IMR-90 (cell line): ENCODE measurements at places on chromosomes 1 and 21. TPM values are rescaled to one million over a fixed set of nuclear protein-coding genes. Genes with fewer than 3 reads are reported as not detected.

FAM72B gene
- total RNA-seq: 1.6 and 2.8 TPM in 2 replicates

TRIM46 gene
- total RNA-seq: 2.3 and 2.5 TPM in 2 replicates

HES3 gene
- total RNA-seq: not detected in 2 replicates

DNA sequence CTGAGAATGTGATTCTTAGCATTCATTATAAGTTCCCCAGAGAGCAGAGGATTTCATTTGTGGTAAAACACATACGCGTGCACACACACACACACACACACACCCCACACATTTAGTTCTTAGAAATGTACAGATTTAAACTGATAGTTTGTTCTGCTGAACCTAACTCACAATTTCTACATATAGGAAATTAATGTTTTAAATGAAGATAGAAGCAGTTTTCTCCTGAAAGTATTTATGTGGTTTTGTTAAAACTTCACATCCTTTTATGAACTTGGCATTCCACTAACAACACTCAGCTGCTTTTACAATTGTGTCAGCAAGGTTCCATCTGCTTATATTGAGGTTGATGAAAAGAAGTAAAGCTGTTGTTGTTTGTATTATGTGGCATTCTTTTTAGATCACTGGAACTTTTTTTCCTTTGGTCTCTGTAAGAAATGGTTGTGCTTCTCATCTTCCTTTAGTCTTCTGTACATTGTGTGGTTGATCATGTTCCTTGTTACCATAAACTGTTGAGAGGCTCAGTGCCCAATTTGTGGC, 41.6 kb downstream of the AK4 start:
- peak; percentile 44 for DNase-seq

ZNF678 gene
- 4.8 and 6.7 TPM in 2 replicates for total RNA-seq

GRCh38 chr1:239354231-239354630, 32.1 kb upstream of the CHRM3 start:
- DNase-seq: no peak

PEAR1 gene
- 2.0 and 2.8 TPM in 2 replicates for total RNA-seq

CRP gene
- total RNA-seq: not detected in 2 replicates

- no peak for DNase-seq
These were observed 1.8 kb downstream of the C1orf53 start for GRCh38 chr1:197904126-197904787.

DNA sequence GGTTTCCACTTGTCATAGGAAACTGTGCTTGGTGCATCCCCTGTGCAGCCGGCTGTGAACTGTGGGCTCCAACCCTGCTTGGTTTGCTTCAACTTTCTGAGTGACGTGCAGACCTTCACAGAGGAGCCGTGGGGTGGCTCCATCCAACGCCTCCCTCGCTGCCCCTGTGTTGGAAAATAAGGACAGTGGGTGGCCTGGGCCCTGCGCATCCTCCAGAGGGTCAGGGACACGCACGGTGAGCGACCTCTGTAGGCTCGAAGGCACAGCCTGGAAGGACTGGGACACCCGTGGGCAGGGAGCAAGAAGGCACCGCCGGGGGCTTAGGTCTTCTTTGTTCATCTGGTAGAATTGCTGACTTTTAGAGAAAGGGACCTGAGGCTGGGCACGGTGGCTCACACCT, 6.5 kb upstream of the FAAP20 start:
- DNase-seq: no peak

DNA sequence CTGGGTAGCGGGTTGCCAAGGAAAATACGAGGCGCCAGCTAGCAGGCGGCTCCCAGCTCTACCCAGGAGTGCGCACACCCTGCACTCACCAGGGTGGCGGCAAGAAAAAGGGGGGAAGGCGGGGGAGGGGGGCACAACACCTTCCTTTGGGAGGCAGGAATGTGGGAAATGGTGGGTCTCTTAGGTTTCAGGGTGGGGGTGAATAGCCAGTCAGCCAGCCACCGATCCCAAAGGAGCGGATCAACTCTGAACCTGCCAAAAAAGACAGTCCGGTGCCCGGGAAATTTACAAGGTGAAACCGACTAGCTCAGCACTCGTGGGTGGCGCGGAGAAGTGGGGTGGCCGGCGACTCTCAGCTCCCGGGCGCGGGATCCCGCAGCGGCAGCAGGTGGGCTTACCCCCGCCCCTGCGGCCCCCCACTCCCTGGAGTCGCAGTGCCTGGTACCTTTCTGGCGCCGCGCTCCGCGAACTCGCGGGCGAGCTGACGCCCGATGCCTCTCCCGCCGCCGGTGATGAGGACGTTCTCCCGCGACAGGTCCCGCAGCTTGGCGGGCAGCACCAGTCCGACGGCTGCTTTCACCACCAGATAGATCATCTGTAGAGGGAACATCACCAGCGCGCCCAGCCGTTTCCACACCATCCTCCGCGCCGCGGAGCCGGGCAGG, 1.2 kb downstream of the DHRS3 start:
- DNase-seq: no peak

DNA sequence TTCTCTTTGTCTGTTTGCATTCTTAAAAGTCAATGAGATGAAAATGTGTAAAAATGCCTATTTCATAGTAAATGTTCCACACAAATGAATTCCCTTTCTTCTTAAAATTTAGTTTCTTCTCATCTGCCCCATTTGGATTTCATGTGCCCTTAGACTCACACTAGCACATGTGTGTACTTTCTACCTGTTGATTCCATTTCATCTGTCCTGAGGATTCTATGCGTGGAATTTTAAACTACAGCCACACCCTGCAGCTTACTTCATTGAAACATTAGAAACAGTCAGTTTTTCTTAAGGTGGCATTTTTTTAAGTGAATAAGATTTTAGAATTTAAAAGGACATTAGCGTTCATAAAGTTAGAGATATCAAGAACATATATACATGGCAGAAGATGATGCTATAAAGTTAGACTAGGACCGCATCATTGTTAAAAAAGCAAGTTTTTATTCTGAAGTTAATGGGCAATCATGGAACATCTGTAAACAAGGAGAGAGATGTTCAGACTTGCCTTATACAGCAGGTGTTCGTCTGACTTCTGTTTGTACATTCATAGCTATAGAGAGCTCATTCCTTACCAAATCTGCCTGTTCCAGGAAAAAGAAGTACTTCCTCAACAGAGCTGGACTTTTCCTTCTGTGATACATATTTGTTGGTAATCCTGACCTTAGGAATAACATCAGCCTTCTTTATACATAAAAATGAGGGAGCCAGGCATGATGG, 3.9 kb upstream of the TUT4 start:
- no peak for DNase-seq

GRCh38 chr21:29018540-29018939, 609 bp downstream of the RWDD2B start:
- DNase-seq: no peak

TFF3 gene
- not detected in 2 replicates for total RNA-seq

SH3D21 gene
- 1.8 and 1.9 TPM in 2 replicates for total RNA-seq

- no peak for DNase-seq
These were observed 2.5 kb downstream of the CNIH4 start for GRCh38 chr1:224359207-224359606.

DNA sequence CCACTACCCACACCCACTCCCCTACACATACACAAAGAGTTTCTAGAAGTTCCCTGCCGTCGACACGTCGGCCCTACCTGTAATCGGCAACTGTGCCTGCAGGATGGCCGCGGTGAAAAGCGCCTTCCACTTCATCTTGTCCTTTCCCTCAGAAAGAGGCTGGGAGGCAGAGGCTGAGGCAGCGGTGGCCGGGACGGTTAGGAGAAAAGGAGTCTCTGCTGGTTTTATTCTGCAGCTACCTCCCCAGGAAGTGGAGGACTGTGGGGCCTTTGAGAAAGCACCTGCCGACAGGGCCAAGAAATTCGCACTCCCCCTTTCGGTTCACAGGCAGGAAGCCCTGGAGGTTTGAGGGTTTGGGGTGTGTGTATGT, at the start of gene CD247:
TSS of gene CD247 (minus strand) at position 199 of the 370 bp plus-strand sequence. CDS start at position 135, 64 bp downstream.
- DNase-seq: no peak

- no peak for DNase-seq
These were observed 845.6 kb downstream of the ADGRL2 start for GRCh38 chr1:82646336-82646735.

LAMC1 gene
- total RNA-seq: 361 and 394 TPM in 2 replicates

GRCh38 chr1:119771770-119772169, 3.1 kb upstream of the HMGCS2 start:
- no peak for DNase-seq

GRCh38 chr1:37752213-37752582, 12.7 kb downstream of the EPHA10 start:
- DNase-seq: no peak

GRCh38 chr1:229025576-229025975, 245.3 kb upstream of the RAB4A start:
- no peak for DNase-seq

GRCh38 chr1:2985067-2985561, 36.2 kb upstream of the ACTRT2 start:
- no peak for DNase-seq

GRCh38 chr1:246503341-246503740, 3.7 kb downstream of the SMYD3 start:
- DNase-seq: peak; percentile 33

DNA sequence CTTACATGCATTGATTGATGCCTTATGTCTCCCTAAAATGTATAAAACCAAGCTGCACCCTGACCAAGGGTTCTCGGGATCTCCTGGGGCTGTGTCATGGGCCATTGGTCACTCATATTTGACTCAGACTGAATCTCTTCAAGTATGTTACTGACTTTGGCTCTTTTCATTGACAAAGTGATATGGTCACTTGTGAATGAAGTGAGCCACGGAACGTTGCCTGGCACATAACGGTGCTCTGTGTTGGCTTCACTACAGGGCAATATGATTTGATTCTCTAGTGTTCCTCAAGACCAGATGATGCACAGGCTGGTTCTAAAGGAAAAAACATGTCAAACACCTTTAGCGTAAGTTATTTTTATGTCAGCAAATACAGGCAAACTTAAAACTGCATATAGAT, 11.4 kb upstream of the IL10RB start:
- no peak for DNase-seq

MTARC1 gene
- 0.18 and 0.28 TPM in 2 replicates for total RNA-seq

MIXL1 gene
- not detected in 2 replicates for total RNA-seq

ADCY10 gene
- under 0.01 TPM in 2 replicates for total RNA-seq

- DNase-seq: no peak
These were observed 148.5 kb downstream of the GALNT2 start for GRCh38 chr1:230215529-230215928.

- DNase-seq: no peak
These were observed 4.4 kb downstream of the TMEM183A start for GRCh38 chr1:203011582-203011981.
